ENCODE measurements at places on chromosomes 11 and 22.

DNA sequence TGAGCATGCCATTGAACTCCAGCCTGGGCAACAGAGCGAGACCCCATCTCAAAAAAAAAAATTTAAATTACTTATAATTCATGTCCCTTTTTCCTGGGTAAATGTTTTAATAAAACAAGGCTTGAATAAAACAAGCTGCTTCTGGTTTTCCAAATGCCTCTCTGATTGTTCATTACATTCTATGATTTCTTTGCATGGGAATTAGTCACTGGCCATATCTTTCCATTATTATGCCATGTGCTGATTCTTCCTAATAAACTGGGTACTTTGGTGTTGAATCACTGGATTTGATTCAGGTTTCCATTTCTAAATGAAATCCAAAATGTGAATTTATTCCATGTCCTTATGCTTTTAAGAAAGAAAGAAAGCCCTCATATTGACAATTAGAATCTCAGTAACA, 42.6 kb downstream of the ZNF215 start:
- DNase-seq = no peak

- DNase-seq = peak; percentile 26
Observed at GRCh38 chr11:112087212-112087611, 539 bp downstream of the SDHD start.

- DNase-seq = peak; percentile 84
Observed at GRCh38 chr11:57237204-57237681, at the start of gene APLNR. Gene APLNR, minus strand, starts transcription at chr11:57237250. Its CDS starts 246 bp downstream, at chr11:57237004.

GRCh38 chr11:1219446-1219833, 3.4 kb upstream of the MUC5B start:
- no peak for DNase-seq

- DNase-seq = no peak
Observed at GRCh38 chr11:108959874-108960273, 295.0 kb downstream of the DDX10 start.

Data from hematopoietic multipotent progenitor cell treated with erythropoietin and hydrocortisone succinate and interleukin-3 and kit ligand, for 6 days (in vitro differentiated cells).